ENCODE measurements at places on chromosomes 7 and 10. TPM values are rescaled to one million over a fixed set of nuclear protein-coding genes. Genes with fewer than 3 reads are reported as not detected.

The CDK6 gene
- 22.2 TPM for polyA plus RNA-seq

DNA sequence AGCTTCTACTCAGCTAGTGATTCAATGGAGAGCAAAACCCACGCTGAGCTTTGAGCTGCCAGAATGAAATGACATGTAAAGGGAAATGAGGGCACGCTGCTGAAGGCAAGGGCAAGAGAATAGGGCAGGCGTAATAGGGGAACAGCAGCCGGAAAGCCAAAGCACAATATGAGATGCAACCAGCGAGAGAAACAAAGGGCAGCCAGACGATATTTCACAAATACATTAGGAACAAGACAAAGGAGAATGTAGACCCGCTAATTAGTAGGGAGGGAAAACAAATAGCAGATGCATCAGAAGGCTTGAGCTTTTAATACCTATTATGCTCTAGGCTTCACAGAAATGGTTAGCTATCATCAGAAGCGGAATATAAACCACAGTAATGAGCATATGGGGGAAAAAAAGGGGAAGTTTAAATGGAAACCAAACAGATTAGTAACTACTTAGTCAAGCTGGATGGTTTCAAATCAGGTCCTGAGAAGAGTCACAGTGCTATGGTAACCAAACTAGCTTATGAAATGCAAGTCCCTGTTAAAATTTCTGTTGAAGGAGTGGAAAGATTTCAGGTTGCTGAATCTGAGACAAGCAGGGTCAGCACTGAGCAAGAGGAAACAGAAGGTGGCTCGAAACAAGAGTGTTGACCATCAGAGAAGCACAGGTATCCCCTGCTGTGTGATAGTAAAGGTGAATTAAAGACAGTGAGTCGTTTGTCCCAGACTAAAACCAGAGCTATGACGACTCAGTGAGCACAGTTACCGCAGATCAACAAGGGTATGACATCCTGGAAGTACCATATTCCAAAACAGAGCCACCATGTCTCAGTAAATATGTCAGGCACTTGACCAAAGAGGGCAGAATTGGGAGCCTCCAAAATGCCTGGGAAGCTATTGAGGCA is 496.9 kb upstream of the CELF2 start:
- peaks cover 3% of the 10 kb centered on the region for H3K4me1 ChIP-seq
- peak; percentile 48 for DNase-seq
- H3K4me3 ChIP-seq: no peak overlapping the region
- no peaks in the 10 kb centered on the region for H3K36me3 ChIP-seq

DNA sequence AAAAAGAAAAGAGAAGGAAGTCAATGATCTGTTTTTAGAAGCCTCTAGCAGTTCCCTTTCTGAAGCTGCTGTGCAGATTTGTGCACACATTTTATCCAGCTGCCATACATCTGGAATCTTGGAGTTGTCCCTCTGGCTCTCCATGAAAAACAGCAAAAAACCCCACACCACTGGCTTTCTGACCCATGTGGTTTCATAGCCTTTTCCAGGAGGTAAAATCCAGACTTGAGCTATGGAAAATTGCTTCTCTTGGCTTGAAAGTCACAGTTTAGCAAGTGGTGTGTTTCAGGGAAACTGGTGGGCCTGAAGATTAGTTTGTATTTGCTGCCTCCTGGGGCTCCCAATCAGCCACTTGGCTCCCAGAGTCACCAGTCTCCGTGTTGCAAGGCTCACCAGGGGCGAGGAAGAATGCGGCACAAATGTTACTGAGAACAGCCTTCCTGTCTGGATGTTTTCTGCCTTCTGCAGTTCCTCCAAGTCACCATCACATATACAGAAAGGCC is 50.1 kb upstream of the ADRB1 start:
- no peak overlapping the region for H3K4me3 ChIP-seq
- no peak for DNase-seq
- H3K36me3 ChIP-seq: no peaks in the 10 kb centered on the region
- H3K4me1 ChIP-seq: no peaks in the 10 kb centered on the region
- H3K27ac ChIP-seq: no peak overlapping the region

The TRIM4 gene
- 11.5 TPM for polyA plus RNA-seq

DNA sequence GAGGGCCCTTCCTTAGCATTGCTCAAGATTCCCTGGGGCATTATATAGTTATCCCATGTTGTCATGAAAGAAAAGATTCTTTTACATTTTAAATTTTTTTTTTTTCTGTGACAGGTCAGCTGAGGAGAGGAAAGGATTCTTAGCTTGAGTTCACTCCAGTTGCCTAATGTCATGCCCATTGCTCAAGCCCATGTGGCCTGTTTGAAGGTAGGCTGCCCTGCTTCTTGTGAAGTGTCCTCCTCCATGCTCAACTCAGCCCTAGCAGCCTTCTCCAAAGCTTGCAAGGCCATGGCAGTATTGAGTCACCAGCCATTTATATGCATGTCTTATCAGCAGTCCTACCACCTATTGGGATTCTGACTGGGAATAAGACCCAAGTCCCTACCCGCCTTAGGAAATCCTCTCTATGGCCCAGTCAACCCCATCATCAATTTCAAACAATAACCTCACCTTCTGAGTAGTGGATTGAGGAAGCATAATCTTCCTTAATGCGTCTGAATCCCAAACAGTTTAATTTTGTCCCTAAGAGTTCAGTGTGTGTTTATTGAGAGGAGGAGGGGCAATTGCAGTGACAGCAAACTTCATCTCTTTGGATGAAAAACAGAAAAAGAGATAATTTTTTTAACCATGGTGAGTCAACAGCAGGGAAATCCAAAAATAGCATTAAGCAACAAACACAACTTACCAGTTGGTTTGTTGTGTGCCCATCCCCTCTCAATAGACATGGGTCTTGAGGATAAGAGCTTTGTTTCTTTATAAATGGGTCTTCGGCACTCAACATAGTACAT is 38.6 kb upstream of the WASL start:
- no peaks in the 10 kb centered on the region for H3K4me1 ChIP-seq
- H3K27me3 ChIP-seq: peaks cover 2% of the 10 kb centered on the region
- H3K36me3 ChIP-seq: no peaks in the 10 kb centered on the region
- H3K27ac ChIP-seq: no peak overlapping the region
